CD4-positive, alpha-beta T cell treated with Interleukin-6 for 4 hours (primary cell): ENCODE measurements at places on chromosomes 7 and 10.

DNA sequence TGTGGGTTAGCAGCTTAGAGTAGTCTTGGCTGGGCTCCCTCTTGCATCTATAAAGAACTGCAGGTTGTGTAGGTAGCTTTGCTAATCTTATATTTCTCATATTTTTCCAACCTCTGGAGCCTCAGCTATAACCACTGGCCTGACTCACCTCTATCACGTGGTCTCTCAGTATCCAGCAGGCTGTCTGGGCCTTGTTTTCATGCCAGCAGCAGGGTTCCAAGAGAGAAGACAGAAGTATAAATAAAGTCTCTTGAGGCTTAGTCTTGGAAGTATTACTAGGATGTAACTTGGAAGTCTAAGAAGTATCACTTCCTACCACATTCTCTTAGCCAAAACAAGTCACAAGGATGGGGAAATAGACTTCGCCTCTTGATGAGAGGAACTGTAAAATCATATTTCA, 73.3 kb downstream of the WIPF3 start:
- DNase-seq: no peak

DNA sequence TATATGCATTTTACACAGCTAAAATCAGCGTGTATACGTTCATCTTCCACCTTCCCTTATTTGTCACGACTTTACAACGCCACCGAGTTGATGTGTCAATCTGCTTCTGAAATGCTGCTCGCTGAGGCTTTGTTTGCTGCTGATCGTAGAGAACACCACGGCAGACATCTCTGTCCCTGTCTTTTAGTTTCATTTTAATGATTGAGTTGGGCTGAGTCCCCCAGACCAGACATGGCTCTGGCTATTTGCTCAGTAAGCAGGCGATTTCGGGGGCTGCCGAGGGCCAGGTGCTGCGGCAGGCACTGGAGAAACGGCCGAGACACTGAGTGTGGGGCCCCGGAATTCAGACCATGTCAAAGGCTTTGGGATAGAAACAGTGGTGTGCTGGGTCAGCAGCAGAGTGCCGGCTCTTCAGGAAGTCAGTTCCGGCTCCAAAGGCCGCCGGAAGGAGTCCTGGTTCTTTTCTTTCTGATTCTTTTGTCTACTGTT, 5.0 kb downstream of the LRRC27 start:
- peak; percentile 21 for DNase-seq

GRCh38 chr7:132161976-132162375, 414.3 kb downstream of the PLXNA4 start:
- no peak for DNase-seq

DNA sequence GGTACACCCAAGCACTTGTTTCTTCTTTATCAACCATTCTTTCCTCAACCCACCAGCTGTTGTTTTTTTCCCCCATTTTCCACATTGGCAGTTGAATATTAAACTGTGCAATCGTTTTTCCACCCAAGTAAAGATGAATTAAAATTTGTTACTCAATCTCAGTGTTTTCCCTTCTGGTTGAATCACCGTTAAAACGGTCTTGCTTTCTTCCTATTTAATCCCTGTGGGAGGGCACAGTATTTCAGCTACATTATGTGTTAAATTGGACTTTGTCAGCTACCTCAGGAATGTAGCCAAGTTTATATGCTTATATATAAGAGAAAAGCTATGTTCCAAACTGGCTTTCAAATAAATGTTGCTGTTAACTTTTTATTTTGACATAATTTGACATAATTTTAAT, 19.9 kb downstream of the SLC35G1 start:
- no peak for DNase-seq

DNA sequence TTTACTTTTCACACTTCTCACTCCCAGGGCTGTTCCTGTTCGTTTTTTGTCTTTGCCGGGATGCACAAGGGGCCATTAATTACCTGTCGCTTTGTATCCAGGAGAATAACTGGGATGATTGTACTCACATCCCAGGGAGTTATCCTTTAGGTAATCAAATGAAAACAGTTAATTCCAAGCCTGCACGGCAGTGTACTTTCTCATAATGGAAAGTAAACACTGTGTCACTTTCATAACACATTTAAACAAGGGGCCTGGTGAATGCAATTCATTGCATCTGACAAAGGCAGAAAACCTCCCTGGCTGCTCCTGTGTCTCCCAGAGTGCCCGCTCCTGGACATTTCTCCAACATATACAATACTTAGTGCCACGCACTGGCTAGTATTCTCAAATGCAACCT, 138.7 kb upstream of the CELF2 start:
- no peak for DNase-seq

DNA sequence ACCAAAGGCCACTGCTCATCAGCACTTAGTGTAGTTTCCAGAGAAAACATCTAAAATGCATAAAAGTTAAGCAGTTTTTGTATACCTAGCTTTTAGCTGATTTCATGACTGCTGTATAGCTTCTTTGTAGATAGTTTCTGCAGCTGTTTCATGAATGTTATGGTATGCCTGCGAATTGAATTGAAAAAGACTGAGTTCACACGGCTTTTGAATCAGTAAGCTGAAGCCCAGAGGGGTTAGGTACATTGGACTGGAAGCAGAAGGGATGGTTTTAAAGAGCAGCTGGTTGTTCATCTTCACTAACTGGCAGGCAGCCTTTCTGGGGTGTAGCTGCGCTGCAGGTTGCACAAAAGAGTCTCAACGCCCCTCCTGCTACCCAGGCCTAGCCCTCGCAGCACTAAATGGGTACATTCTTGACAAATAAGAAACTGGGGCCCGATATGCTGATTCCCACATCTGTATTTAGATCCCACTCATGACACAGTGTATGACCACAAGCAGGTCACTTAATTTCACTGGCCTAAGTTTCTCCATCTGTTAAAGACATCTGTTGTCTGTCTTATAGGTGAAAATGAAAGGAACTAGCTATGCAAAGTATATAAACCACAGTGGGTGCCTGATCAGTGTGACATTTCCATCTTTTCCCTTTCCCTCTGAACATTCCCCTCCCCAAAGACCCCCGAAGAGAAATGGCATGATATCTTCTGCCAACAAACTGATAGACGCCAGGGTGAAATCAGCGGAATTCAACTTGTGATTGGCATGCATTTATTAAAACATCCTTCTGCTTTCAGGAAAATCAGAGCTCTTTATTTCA, 85.9 kb upstream of the AGBL3 start:
- no peak for DNase-seq

DNA sequence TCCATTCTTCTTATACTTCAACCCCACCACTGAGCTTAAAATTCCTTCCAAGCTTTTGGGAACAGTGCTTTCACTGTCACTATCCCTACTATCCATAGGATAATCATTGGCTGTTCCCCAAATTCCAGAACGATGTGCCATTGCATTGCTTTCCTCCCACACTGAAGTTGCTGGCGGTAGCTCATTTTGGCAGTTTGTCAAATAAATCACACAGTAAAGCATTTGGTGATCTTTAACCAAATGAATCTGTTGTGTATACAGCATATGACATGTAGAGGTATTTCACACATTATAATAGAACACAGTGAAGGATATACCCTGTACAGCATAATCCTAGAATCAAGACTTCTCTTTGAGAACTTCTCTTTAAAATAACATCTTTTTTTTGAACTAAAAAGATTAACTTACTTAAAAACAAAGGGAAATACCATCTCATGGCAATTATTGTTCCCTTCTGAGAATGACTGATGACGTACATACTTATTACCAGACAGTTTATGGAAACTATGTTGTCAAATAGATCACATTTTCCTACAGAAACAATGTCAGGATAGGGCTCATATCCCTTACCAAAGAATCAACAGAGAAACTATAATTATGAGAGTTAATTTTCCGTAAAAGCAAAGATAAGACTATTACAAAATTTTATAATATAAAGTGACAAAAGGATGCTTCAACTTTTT, 93.6 kb downstream of the CTNNA3 start:
- DNase-seq: no peak

DNA sequence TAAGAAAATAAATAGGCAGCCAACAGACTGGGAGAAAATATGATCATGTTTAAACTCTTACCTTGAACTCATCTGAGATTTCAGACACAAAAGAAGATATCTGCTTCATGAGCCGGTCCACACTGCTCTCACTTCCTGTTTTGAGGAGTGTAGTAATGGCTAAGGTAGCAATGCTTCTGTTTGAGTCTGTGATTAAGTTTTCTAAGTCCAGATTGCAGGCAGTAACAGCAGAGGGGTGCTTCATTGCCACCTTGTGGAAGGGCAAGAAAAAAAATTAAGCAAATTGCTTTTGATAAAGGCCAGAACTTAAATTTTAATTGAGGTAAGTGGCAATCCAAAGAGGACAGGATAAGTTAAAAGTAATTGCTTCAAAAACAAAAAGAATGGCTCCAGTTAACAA, 69.1 kb downstream of the MEST start:
- peak; percentile 4 for DNase-seq

DNA sequence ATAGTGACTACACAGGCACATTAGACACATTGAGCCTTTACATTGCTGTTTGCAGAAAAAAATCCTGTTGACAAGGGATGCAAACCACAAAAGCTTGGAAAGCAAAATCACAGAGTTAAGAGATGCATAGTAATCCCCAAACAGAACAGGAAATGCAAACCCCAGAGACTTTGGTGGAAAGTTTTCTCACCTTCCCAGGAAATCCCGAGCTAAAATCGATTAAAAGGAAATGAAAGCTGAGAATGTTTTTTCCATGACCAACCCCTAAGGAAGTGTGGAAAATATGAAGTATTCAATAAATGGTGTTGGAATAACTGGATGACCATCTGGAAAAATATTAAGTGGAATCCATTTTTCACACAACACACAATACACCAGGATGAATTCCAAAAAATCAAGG, 598.7 kb downstream of the GRID1 start:
- no peak for DNase-seq
